ENCODE measurements at places on chromosomes 6 and 20.

DNA sequence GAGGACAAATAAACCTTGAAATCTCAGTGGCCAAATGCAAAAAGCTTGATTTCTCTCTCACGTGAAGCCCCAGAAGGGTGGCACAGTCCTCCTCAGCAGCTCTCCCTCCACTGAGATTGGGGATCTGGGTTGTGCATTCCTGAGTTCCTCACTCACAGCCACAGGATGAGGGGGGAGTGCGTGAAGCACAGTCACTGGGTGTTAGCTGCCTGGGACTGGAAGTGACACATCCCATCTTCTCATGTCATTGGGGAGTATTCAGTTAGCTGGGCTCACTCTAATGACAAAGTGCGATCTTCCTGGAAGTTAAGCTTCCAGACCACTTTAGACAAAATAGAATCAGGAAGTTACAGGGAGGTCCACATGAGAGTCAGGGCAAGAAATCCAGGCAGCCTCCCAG is 192.2 kb upstream of the LRFN2 start:
- DNase-seq = no peak

DNA sequence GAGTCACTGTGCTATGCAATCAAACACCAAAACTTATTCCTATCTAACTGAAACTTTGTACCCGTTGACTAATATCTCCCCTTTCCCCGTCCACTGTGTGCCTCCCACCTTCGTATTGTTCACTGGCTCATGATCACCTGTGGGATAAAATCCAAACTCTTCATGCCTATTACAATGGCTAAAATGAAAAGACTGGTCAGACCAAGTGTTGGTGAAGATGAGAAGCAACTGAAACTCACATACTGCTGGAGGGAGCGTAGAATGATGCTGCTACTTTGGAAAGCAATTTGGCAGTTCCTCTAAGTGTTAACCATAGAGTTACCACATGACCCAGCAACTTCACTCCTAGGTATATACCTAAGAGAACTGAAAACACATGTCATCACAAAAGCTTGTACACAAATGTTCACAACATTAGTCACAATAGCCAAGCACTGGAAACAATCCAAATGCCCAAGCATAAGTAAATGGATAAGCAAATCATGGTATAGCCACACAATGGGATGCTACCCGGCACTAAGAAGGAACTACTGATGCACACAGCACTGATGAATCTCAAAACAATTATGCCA is 13.1 kb downstream of the RPS10 start:
- no peak for DNase-seq

GRCh38 chr6:7696061-7696460 is 29.8 kb upstream of the BMP6 start:
- no peak for DNase-seq

- DNase-seq = peak; percentile 94
Observed at GRCh38 chr20:33933469-33933909, 60.2 kb upstream of the RALY start.

Data from posterior cingulate gyrus (tissue), 11 donors.